ENCODE measurements at places on chromosomes 5 and 9.

DNA sequence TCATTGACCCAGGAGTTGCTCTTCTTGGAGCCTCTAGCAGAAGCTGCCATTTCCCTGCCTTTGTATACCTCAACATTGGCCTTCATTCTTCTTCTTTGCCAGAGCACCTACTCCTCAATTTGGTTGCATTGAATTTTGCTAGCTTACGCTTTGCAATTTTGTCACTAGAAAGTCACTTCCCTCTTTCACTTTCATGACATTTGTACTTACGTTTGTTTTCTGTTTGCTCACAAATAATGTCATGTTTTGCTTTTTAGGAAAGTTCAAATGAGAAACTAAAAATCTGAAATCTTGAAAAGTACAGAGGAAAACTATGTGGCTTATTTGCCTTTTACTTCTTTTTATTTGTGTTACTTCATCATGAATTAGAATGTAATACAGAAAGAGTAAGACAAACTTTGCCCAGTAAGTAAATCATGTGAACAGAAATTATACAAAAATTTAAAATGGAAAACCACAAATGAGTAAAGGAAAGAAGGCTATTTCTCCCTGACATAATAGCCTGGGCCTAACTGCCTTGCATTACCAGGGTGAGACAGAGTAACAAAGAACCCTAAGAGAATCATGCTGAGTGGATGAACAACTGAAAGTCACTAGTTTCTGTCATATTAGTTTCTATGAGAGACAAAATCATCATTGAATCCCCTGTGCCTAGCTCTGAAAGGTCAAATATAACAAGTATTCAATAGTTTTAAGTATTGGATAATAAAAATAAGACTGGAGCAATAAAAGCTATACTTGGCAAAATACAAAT, 7.4 kb upstream of the IFNA1 start:
- no peak for DNase-seq

DNA sequence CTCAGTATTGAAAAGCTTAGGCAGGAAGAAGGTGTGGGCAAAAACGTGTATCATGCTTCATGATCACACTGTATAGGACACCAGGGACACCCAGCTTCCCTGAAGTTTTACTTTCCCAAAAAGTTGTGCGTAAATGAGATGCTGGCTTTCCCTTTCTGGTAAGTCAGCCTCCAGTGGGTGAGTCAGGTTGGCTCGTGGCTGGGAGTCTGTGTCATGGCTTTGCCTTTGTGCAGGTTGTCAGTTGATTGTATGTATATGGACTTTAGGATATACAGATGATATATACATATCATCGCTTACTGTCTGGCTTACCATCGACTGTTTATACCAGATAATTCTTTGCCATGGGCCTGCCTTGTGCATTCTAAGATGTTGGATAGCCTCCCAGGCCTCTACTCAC, 34.2 kb downstream of the ADRB2 start:
- no peak for DNase-seq

DNA sequence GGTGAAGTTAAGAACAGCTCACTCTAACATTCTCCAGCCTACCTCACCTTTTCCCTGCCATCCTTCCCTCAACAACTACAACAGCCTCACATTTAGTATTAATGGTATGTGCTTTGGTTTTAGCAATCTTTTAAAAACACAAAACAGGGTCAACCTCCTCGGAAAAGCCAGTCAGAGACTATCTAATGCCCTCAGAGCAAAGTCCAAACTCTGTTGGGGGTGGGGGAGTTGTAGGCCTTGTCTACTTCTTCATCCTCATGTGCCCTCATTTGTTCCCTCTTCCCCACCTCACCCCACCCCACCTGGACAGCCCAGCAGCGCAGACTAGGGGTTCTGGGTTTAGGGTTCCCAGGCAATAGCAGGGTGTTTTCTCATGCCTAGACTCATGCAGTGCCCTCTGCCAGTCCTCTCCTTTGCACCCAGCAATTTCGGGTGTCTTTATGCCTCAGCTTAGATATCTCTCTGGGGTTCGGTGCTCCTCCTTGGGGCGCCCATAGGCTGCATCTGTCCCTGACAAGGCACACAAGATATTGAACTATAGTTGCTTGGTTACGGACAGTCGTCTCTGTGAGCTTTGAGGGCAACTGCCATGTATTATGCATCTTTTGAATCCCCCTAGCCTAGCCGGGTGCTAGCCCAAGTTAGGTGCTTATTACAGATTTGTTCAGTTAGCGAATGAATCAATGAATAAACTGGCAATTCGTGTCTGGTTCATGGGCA, 762 bp upstream of the TCOF1 start:
- no peak for DNase-seq

GRCh38 chr9:93592008-93592642, 15.7 kb downstream of the PHF2 start:
- DNase-seq = no peak

DNA sequence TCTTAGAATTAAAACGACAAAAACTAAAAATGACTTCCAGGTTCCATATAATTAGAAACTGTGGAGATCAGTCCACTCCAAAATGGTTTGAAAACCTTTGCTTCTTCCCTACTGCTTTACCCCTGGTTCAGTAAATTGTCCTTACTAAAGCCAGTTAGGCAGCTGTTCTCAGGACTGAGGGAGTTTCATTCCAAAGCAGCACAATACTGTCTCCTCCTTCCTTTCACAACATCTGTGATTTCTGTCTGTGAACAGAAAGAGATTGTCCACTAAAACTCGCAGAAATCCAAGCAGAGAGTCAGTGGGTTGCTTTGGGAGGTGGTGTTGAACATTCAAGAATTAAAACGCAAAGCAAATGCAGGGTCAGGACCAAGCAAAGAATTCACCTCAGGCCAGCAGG, 740.8 kb upstream of the ZNF608 start:
- DNase-seq = no peak

DNA sequence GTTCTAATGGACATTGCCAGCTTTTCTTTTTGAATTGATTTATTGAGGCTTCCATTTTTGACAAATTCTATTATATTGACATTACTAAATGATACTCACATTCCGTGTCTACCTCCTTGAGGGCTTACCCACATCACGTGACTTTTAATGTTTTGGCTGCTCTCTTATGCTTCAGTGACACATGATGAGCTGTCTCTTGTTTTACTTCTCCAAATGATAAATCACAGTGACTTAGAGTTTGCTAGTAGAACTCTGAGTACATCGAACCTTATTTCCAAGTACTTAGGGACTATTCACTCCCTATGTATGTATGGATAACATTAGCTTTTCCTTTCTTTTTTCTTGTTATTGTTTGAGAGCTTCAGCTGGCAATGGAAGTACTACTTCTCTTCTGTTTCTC, 169.8 kb upstream of the KCNN2 start:
- DNase-seq = no peak
